Activated CD4-positive, alpha-beta T cell treated with anti-CD3 and anti-CD28 coated beads, Interleukin-2, amount 10 ng/mL, durations not matched to agents 7 days and 5 days (primary cell): ENCODE measurements at places on chromosomes 11 and 22.

- no peak for DNase-seq
Measured at GRCh38 chr11:90332415-90332814, 109.6 kb upstream of the CHORDC1 start.

GRCh38 chr11:38968951-38969350, 2370.9 kb upstream of the RAG2 start:
- no peak for DNase-seq

DNA sequence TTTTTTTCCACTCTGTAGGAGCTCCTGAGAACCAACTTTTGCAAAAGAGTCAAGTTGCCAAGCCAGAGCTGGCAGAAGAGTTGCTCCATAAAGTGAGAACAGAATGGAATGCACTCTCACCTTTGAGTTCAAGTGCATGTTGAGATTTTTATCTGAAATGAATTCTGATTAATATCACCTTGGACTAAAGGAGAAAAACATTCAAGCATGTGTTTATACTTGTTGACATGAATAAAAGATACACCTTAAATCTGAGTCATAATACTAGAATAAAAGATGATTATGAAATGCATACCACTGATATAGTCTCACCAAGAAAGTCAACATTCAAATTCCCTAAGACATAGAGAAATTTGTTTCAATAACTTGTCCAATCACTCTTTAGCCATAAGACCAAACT, 37.8 kb downstream of the ARL14EP start:
- no peak for DNase-seq

GRCh38 chr11:26573896-26574295, 1.8 kb upstream of the MUC15 start:
- DNase-seq = no peak

DNA sequence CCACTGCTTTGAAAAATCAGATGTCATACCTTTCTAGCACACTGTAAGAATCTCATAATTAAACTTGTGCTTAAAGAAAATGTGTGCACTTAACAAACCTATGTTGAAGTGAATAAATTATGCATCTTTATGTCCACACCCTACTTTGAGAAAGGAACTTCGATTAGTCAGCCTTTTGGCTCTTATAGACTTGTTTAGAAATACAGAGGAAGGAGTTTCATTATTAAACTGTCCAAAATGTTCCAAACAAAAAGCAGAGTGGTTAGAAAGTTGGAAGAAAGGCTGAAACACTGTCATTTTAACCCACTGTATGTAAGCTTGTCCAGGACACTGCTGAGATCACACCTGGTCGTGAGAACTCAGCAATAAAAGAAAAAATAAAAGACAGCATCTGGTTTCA, 863.2 kb upstream of the CHORDC1 start:
- DNase-seq = no peak

DNA sequence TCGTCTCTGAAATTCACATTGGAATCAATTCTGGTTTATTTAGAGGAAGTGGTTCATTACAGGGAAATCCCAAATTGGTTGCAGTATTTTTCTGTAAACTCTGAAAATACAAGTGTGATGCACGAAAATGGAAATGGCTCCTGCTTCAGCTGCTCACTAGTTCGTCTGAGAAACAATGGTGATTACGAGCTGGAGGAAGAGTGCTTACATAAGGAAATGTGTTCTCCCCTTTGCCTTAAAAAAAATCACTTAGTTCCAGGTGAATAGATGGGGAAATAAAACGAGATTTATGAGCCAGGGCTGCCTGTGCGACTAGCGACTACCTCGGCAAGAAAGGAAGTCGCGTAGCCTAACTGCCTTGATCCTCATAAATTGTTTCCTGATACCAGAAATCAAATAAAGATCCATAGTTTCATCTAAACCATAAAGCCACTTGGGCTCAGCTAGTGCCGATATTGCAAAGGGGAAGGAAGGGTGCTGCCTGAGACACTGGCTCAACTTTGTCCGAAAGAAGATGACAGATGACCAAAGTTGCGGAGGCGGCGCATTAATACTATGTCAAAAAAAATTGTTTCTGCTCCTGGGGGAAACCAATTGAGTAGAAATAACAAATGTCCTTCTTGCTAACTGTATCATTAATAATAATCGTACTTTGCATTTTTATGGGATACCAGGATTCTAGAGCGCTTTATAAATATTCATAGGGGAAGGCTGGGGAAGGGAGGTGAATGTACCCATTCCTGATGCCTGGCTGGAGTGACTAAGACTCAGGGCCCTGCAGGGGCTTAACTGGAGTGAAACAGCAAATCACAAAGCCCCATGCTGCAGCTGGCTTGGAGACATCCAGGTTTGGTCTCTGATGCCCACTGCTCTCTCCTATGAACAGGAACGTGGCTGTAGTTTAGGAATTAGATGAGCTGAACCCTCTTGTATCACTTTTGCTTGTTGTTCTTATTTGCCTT, 185.7 kb downstream of the BLID start:
- no peak for DNase-seq

DNA sequence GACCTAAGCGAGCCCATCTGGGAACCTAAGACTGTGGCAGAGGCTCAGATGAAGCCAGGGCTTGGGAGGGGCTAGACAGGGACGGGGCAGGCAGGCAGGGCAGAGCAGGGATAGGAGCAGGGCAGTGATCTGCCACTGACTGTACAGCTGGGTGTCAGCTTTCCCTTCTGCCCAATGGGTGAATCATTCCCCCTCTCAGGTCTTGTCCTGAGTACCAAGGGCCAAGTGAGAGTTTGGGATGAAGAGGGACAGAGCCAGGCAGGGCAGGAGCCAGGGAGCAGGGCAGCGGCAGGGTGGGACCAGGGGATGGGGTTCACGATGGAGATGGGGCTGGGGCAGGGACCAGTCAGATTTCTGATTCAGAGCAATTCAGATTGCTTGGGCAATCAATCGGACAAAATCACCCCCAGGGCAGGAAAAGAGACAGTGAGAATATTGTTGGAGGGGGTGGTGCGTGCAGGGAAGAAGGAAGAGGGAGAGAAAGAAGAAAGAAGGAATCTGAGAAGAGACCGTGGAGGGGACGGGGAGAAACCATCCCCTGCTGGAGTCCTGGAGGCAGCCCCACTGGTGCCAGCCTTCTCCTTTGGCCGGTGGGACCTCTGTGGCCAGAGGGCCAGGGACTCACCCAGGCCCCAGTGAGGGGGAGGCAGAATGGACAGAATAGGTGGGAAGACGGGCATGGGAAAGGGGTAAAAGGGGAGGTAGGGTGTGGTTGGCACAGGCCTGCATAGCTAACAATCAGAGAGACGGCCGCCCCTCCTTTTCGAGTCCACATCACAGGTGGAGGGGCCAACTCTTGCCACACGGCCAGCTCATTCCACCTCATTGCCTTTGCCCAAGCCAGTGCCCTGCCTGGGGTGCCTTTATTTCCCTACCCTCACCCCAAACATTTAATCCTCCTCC, 47.2 kb downstream of the CYTH4 start:
- no peak for DNase-seq

GRCh38 chr11:69640995-69641581, at the start of gene CCND1:
Gene CCND1 (plus strand): TSS chr11:69641156. CDS start chr11:69641314, 158 bp downstream.
- DNase-seq = no peak

- DNase-seq = no peak
Measured at GRCh38 chr11:45238724-45239123, 47.4 kb downstream of the SYT13 start.

DNA sequence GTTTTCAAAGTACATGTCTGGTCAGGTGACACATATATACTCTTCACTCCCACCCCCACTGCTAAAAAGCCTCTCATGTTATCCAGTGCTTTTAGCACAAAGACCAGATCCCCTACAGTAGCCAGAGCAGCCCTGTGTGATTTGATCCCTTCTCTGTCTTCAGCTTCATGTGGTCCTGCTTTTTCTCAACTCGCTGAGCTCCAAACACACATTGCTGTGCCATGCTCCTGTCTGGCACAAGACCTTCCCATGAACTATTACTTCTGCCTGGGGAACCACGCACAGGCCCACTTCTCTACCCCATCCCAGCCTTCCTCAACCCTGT, 127.1 kb downstream of the RASSF10 start:
- no peak for DNase-seq

DNA sequence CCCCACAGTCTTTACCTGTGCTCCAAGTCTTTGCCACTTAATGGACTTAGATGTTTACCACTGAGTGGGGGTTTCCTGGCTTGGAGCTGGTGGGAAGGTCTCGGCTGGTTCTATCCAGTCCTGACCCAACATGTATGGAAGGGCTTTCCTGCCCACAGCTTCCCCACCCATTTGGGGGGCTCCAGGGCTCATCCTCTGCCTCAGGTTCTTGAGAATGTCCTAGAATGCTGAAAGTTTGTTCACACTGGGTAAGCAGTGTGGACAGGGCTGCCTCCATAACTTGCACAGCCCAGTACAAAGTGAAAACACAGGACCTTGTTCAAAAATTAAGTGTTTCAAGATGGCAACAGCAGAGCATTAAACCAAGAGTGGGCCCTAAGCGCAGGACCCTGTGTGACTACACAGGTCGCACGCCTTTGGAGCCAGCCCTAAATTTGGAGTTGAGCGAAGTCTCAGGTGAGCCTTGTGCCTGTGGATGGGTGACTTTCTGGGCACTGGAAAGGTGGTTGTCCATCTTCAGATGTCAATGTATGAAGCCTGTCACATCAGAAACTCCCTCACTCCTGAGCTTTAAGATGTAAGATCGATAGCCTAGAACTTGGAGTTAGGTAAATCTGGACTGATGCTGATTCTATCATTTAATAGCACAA, 72.7 kb upstream of the NARS2 start:
- no peak for DNase-seq

DNA sequence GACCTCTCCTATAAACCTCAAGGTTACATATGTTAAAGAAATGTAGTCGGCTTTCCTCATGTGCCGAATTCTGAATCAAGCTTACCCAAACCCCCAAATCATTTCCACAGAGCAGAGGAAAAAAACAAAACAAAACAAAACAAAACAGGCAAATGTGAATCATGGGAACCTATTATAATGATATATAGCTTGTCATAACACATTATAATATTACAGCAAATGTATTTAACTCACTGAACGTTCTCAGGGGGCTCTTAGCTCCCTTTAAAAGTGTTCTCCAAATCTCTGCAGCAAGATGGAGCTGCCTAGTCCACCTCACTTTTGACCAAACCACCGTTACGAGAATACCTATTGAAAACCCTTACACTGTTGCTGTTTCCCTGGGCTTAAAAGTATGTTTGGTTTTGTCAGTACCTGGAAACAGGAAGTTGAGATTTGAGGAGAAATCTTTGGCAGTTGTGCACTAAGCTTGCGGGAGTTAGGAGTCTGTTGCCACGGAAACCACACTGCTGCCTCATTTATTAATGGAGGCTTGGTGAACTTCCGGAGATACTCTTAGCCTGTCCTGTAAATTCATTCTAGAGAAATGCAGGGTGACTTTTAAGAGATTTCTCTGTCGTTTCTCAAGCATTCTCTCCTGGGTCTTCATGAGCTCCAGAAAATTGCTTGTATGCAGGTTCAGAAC, 167.0 kb upstream of the RASSF10 start:
- no peak for DNase-seq

- no peak for DNase-seq
Measured at GRCh38 chr22:17143826-17144225, 15.3 kb downstream of the HDHD5 start.

- no peak for DNase-seq
Measured at GRCh38 chr22:28548406-28548805, 131.2 kb downstream of the TTC28 start.

DNA sequence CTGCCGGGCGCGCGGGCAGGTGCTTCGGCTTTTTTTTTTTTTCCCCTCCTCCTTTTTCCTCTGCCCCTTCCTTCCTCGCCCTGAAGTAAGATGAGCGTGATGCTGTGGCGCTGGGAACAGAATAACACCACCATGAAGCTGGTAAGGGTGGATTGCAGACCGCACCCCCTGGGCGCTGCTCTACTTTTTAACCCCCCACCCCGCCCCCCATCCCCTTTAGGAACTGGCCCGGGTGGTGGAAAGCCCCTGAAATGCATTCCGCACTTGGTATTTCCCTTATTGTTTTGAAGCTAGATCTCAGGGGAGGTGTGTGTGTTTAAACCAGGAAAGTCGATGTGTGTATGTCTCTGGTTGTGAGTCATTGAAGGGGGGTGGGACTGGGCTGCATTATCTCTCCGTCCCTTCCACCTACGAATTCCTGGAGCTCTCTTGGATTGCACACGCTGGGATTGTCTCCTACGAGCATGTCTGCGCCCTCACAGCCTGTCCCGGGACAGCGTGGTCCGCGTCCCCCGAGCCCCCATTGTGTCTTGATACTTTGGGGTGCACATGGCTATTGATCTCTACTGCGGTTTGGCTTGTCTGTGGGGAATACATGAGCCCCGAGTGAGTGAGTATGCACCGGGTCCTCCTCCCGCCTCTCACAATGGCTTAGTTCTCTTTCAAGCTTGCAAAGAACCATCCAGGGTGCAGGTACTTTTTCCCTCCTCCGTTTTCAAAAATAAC, 64.9 kb downstream of the NAV2 start:
- no peak for DNase-seq

DNA sequence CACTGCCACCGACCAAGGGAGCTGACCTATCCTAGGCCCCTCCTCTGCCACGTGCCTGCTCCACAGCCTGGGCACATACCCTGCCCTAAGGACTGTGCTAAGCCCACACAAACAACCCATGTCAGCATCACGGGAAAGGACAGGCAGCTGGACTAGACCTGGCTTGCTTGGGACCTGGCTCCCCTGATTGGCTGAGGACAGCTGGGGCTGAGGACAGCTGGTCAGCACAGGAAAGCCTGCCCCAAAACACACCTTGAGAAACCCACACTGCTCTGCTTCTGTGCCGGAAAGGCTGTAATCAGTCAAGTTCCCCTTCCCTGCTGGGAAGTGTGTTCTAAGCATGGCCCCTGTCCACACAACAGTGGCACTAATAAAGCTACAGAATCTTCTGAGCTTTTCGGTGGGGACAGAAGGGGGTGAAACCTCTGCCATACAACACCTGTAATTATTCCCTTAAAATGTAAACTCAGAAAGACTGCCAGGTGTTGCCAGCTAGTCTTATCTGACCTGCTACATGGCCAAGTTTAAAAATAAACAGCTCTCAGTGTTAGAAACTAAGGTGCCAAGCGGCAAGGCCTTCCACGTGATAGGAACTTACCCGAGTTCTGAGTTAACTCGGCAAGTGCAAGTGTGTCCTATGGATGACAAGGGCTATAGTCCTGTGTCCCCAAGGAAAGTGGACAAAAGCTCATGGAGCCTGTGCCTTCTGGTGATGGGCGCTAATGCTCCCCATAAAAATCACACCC, 35.7 kb upstream of the ARFGAP3 start:
- no peak for DNase-seq

GRCh38 chr11:13837286-13837685, 125.2 kb upstream of the SPON1 start:
- no peak for DNase-seq

GRCh38 chr11:3217818-3218482, 663 bp downstream of the MRGPRG start:
- no peak for DNase-seq

DNA sequence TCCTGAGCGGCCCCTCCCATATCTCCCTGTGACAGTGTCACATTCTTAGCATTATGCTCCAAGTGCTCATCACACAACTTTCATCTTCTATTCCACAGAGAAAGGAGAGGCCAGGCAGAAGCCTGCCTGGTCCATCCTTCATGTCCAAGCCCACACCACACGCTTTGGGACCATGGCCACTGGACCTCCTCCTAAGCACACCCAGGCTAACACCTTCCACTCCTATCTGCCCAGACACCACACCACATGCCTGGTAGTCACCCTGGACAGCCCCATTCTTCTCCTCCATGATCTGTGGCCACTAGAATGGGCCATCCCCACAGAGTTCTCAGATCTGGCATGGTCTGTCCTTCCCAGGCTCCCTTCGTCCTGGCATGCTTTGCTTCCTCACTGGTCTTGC, 55.3 kb downstream of the HIRA start:
- DNase-seq = no peak
